Small intestine (tissue), 16 donors: ENCODE measurements at places on chromosomes 5 and 9. TPM values are rescaled to one million over a fixed set of nuclear protein-coding genes. Genes with fewer than 3 reads are reported as not detected.

GRCh38 chr5:54363669-54364068 is 53.3 kb upstream of the ARL15 start:
- DNase-seq, result no peak

DNA sequence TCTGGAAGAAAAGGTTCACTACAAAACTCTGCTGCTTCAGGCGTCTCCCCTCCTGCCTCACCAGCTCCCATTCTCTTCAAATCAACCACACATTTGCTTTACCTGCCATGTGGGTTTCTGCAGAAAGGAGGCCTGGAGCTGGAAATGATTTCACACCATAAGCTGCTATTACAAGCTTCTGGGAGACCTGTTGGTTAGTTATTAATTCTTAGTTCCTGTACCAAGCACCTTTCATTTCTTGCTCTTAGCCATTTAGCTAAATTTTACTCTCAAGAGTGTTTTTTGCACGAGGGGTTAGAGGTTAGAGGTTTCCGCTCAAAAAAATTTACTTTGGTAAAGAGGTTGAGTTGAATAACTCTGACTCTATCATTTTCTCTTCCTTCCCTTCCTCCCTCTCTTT is 70.3 kb downstream of the MAP1B start:
- no peak for DNase-seq

DNA sequence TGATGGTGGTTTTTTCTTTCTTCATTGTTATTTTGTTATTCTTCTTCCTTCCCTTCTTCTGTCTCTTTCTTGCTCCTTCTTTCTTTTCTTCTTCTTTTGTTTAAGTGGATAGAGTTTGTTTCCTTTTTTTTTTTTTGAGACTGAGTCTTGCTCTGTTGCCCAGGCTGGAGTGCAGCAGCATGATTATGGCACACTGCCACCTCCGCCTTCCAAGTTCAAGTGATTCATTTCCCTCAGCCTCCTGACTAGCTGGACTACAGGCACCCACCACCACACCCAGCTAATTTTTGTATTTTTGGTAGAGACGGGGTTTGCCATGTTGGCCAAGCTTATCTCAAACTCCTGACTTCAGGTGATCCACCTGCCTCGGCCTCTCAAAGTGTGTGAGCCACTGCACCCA is 40.3 kb downstream of the JAK2 start:
- no peak for DNase-seq

DNA sequence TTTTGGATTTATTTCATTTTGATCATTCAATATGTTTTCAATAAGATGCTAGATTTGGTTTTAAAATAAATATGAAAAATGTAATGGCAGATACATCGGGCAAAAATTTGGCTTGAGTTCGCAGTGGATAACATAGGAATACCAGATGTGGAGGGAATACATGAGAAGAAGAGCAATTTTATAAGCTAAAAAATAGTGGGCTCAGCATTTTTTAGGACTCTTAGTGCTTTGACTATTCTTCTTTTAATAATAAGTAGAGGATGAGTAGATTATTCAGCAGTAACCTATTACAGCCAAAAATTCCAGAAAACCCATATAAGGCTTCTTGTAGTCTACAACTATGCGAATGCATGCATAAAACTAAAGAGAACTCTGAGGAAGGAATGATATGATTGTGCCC is 22.8 kb upstream of the GHR start:
- DNase-seq, result no peak

DNA sequence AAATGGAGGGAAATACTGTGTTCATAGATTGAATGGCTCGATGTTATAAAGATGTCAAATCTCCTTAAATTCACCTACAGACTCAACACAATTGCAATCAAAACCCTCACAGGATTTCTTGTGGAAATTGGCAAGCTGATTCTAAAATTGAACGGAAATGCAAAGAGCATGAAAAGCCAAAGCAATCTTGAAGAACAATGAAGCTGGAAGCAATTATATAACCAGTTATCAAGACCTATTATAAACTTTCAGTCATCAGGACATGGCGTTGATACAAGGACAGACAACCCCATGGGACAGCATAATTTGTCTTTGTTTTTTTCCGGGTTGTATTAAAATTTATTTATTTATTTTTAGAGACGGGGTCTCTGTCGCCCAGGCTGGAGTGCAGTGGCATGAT is 53.5 kb upstream of the OTULINL start:
- no peak for DNase-seq

DNA sequence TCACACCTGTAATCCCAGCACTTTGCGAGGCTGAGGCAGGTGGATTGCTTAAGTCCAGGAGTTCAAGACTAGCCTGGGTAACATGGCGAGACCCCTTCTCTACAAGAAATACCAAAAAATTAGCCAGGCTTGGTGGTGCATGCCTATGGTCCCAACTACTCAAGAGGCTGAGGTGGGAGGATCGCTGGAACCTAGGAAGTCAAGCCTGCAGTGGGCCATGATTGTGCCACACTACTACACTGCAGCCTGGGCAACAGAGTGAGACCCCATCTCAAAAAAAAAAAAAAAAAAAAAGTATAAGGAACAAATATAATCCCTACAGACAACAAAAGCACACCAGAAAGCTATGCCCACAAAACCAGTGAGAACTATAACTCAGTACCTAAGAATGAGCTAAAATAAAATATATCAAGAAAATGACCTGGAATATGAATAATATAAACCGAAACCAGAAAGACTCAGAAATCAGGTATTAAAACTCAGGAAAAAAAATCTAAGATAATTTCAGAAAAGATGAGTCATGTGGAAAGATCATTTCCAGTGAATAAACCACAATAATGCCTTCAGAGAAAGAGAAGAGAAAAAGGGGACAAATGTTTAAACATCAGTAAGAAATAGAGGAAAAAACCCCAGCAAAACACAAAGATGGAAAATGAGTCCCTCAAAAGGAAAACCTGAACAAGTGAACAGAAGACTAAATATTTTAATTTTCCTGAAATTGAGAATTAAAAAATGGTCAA is 57.4 kb downstream of the GOLPH3 start:
- DNase-seq, result no peak

ORM2 gene
- not detected for polyA plus RNA-seq
